Cardiac septum (tissue), 1 donor: ENCODE measurements at places on chromosomes 5 and 9. TPM values are rescaled to one million over a fixed set of nuclear protein-coding genes. Genes with fewer than 3 reads are reported as not detected.

The ANAPC2 gene
- 32.5 TPM for total RNA-seq

The COL15A1 gene
- total RNA-seq = 49.4 TPM

The F2RL2 gene
- 3.4 TPM for total RNA-seq

The ABCA2 gene
- total RNA-seq = 41.5 TPM

The SEMA5A gene
- total RNA-seq = 75.8 TPM

DNA sequence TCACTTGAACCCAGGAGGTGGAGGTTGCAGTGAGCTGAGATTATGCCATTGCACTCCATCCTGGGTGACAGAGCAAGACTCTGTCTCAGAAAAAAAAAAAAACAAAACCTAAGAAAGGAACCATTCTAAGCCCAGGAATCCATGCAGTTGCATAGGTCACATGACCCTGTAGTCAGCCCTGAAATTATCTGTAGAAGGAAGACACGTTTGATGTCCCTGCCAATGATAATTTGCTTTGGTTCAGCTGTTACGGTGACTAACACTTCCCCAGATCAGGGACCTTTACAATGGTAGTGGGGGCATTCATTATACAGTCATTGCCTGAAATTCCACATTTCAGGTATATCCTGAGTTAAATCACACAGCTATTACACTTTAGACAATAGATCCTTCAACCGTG lies 50.5 kb downstream of the PRKACG start:
- no peak for DNase-seq

DNA sequence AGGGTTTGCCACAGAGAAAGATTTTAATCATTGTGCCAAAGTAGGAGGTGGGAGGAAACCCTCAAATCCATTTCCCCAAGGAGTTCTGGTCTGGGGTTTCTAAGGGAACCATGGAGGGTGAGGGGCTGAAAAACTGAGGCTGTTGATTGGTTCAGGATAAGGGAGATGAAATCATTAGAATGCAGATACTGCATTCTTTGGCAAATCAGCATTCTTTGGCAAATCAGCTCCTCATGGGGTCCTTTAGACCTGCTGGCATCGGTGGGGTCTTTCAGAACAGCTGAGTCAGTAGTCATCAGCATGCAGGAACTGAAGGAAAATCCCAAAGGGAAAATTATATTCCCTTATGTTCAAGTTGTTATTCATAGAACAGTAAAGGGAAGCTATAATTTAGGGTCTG lies 585.5 kb downstream of the ISL1 start:
- no peak for DNase-seq

GRCh38 chr5:99314721-99315120 lies 385.9 kb upstream of the CHD1 start:
- DNase-seq = no peak

DNA sequence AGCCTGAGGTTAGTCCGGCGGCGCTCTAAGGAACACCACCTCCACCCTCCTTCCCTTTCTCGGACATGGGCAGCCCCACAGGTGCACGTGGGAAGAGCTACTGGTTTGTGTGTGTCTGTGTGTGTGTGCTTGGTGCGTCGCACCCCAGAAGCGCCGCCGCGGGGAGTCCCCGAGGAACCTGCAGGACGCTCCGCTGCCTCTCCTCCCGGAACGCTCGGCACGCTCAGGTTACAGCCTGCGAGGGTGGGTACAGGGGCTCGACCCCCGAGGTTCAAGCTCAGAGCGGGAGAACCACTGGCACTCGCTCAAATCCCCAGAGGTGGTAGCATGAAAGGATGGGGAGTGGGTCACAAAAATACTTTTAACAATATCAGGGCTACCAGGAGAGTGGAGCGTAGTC lies 2.0 kb downstream of the ASTN2 start:
- no peak for DNase-seq

DNA sequence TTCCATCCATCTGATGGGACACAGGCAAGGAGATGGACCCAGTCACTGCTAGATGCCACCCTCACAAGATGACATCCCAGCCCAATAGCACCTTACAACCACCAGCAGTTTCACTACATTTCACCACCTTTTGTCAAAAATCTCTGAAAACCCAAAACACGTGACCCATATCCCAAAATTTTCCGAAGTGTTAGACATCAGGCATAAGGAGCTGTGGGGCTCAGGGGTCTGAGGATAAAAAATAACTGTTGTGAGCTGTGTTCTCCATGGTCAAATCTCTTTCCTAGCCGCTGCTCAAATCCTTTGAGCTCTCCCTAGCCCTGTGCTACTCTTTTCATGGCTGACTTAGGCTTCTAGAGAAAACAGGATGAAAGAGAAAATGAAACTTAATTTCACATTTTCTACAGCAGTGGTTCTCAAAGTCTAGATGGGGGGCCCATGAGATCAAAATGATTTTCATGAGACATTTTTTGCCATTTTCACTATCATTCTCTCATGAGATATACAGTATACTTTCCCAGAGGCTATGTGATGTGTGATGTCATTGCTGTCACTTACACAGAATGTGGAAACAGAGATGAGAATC lies 40.7 kb downstream of the TIMD4 start:
- DNase-seq = no peak

DNA sequence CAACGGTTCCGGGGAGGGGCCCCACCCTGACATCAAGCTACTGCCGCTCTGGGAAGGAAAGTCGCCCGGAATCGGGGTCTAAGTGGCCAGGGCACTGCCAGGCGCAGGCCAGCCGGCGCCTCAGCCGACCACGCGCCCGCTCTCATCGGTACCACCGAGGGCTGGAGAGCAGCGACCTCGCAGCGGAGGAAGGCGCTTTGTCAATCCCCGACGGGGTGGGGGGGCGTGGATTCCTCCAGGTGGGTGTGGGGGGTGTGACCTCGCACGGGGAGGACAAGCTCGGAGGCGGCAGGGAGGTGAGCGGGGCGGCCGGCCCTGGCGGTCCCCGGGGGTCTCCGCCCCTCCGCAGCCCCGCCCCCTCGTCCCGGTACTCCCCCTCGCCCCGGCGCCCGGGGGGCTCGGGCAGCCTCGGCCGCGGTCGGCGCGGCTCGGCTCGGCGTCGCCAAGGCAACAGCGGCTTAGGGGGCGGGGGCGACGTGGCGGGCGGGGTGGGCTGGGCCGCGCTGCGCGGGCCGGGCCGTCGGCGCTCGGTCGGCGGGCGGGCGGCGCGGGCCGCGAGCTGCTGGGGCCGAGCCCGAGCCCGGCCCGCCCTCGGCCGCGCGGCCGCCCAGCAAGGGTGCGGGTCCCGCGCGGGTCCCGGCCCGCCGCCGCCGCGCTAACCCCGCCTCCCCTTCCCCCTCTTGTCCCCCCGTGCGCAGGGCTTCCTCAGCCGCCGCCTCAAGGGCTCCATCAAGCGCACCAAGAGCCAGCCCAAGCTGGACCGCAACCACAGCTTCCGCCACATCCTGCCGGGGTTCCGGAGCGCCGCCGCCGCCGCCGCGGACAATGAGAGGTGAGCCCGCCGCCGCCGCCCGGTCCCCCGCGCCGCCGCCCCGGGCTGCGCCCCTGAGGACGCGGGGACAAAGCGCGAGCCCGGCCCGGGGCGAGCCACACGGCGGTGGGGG lies 47.5 kb downstream of the DAB2IP start:
- DNase-seq = peak; percentile 83

GRCh38 chr9:2216591-2216990 lies 201.4 kb downstream of the SMARCA2 start:
- DNase-seq = no peak

DNA sequence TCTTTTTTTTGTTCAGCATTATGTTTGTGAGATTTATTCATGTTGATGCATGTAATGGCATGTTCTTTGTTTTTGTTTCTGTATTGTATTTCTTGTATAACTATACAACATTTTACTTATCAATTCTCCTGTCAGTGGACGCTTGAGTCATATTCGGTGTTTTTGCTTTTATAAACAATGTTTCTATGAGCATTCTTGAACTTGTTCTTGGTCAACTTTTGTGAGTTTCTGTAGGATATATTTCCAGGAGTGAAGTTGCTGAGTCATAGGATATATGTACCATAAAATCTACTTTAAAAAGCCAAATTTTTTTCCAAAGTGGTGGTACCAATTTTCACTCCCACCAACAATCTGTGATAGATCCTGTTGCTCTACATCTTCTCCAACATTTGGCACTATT lies 104.8 kb downstream of the VCAN start:
- DNase-seq = no peak

GRCh38 chr9:99135456-99135855 lies 30.5 kb downstream of the TGFBR1 start:
- DNase-seq = no peak

GRCh38 chr5:130836729-130837649 lies 328.1 kb downstream of the HINT1 start:
- no peak for DNase-seq

DNA sequence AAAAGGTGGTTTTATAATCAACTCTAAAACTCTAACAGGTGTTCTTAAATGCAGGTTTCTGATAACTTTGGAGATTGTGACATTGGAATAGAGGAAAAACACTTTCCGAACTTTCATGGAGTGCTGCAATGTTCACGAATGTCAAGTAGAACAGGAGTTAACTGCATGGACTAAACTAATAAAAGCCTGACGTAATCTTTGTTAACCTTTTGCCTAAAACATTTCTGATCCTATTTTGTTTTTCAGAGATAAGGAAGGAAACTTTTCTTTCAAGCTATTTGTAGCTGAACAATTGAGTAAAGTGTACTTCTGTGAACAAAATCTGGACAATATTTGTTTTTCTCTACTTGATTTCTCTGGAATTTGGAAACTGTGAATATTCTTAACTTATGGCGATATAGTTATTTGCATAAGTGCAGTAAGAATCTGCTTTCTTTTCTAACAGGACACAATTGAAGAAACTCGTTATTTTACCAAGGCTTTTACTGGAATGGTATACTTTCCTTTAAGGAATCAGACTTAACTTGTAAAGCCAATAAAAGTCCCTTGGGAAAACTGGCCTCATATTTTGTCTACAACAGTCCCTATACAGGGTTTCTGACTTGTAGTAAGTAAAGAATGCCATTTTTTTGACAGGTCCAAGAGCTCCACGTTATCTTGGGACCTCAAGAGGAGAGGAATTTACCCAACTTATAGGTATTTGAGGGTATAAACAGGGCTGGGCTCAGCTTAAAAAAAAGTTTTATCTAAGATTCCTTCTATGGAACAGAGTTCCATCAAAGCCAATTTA lies 154.7 kb downstream of the NXNL2 start:
- no peak for DNase-seq

- DNase-seq = no peak
These were observed 47.9 kb upstream of the SMAD5 start for GRCh38 chr5:136084698-136085097.

DNA sequence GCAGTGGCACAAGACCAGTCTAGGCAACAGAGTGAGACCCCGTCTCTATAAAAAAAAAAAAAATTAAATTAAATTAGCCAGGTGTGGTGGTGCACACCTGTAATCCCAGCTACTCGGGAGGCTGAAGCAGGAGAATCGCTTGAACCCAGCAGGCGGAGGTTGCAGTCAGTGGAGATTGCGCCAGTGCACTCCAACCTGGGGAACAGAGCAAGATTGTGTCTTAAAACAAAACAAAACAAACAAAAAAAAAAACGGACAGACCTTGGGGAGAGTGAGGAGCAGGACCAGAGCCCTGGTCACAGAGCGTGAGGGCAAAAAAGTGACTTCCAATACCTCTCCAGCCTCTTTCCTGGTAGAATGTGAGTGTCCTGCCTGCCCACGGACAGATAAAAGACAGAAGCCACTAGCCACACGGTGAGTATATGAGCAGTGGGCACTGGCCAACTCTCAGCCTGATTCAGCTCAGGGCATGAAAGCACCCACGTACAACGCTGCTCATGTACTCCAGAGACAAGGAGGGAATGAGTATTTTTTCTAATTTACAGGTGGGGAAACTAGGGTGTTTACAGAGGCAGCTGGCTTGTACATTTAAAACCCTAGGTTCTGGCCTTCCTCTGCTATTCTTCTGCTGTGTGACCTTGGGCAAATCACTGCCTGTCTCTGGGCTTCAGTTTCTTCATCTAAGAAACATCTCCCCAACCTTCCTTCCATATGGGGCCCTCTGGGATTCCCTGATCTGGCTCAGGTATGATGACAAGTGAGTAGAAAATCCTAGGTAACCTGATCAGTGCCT lies 1.8 kb downstream of the OLFML2A start:
- DNase-seq = peak; percentile 57

DNA sequence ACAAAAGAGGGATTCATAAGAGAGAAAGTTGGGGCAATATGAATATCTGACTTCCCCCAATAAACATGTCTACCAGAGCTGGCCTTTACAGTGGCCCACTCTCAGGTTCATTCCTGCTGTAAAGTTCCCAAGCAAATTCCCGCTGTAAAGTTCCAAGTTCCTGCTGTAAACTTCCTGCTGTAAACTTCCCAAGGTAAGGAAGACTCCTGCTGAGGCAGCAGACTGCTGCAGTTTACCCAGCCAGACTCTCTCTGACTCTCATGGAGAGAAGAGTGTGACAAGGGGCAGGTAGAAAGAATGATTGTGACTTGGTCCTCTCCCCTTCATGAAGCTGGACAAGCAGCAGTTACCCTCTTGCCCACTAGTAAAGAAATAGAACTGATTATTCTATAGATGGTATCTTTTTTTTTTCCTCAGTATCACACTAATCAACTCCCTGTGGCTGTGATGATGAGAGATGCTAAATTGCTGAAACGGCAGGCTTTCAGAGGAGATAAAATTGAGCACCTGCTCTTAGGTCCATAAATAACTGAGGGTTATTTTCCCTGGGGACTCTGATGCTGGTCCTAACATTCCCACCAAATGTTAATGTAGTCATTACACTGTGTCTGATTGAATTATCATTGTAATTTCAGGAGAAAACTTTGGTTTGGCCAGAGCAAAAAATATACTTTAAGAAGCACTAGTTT lies 220.4 kb downstream of the PARP8 start:
- no peak for DNase-seq

- no peak for DNase-seq
These were observed 71.6 kb upstream of the FSTL4 start for GRCh38 chr5:133683646-133684596.
